Thoracic aorta (tissue), 2 donors: ENCODE measurements at places on chromosomes 4 and X.

GRCh38 chr4:81604683-81605218, 133.0 kb upstream of the RASGEF1B start:
- no peaks in the 10 kb centered on the region for H3K36me3 ChIP-seq
- DNase-seq: no peak
- no peaks in the 10 kb centered on the region for H3K27me3 ChIP-seq
- no peak overlapping the region for H3K27ac ChIP-seq

- H3K4me1 ChIP-seq: no peaks in the 10 kb centered on the region
- DNase-seq: no peak
- H3K27ac ChIP-seq: no peak overlapping the region
- no peak overlapping the region for H3K4me3 ChIP-seq
- no peaks in the 10 kb centered on the region for H3K36me3 ChIP-seq
Observed at GRCh38 chr4:85092536-85092935, 126.0 kb upstream of the WDFY3 start.

DNA sequence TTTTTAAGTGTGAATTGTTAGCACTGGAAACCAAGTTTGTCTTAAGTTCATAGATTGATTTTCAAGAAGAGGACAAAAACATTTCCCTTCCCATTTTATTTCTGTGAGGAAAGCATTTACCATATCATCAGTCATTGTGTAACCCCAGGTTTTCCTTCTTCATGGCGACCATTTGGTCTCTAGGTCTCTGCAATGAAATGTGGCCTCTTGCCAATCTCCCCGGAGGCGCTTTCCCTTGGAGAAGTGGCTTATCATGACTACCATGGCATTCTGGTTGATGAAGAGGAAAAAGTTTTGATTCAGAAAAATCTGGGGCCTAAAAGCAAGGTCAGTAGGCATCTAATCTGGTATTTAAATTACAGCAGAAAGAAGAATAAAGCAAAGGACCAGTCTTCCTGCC, 54.4 kb downstream of the ADD1 start:
- no peak overlapping the region for H3K27ac ChIP-seq
- H3K4me1 ChIP-seq: peaks cover 4% of the 10 kb centered on the region
- H3K4me3 ChIP-seq: no peak overlapping the region
- peaks cover 65% of the 10 kb centered on the region for H3K36me3 ChIP-seq
- no peaks in the 10 kb centered on the region for H3K27me3 ChIP-seq
- no peak for DNase-seq

DNA sequence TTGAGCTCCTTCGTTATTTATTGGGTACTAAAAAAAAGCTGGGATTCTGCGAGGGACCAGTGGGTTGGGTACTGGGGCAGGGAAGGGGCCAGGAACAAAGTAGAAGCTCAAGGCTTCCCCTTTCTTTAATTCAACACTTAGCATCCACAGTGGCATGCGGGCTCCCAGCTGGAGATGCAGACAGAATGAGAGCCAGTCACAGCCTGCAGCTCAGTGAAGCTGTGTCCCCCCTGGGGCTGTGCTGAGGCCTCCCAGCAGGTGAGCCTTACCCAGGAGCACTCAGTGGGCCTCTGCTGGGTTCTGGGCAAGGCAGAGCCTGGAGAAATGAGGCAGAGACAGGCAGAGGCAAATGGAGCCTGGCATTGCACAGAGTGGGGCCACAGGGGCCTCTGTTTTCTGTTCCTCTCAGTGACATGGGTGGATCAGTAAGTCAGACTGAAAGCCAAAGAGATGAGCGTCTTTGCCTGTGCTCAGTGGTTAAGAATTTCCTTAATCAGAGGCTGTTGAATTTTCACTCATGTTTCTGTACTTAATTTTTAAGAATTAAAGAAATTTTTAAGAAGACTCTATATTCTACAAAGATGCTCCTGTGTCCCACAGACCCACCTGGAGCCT, 181.4 kb upstream of the RBPJ start:
- no peak overlapping the region for H3K4me3 ChIP-seq
- H3K36me3 ChIP-seq: no peaks in the 10 kb centered on the region
- H3K4me1 ChIP-seq: peaks cover 8% of the 10 kb centered on the region
- no peak for DNase-seq

GRCh38 chr4:77204621-77205020, 47.6 kb downstream of the CCNG2 start:
- H3K4me3 ChIP-seq: no peak overlapping the region
- H3K4me1 ChIP-seq: no peaks in the 10 kb centered on the region

DNA sequence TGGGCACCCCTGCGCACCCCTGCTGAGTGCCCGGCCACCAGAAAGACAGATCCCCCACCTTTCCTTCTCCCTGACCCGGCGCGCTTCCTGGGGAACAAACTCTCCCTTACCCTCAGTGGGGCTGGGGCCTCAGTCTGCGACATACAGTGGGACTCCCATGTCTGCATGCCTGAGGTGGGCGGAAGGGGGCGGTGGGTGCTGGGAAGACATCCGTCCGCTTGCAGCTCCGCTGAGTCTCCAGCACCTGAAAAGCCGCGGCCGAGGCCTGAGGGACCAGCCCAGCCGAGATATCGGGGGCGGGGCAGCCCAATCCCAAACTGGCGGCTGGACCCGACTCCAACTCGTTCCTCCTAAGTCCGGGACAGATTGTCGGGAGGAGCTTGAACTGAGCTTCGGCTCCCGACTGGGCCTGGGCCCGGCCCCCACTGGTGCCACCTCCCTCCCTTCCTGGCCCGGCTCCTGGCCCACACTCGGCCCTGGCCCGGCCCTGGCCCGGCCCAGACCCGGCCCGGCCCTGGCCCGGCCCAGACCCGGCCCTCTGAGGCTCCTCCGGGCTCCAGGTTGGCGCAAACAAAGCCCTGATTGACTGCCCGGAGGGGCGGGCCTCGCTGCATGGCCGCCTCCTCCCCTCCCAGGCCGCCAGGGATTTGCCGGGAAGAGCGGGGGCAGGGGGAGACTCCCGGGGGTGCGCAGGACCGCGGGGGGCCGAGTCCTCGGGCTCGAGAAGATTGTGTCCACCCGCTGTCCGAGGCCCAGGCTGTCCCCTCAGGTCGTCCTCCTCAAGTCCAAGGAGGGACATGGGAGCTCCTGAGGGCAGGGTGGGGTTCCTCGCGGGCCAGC, 877 bp upstream of the SLC16A2 start:
- peak; percentile 4 for DNase-seq
- H3K4me1 ChIP-seq: no peaks in the 10 kb centered on the region
- H3K36me3 ChIP-seq: no peaks in the 10 kb centered on the region
- H3K27ac ChIP-seq: peak overlapping the region; percentile 89
- no peaks in the 10 kb centered on the region for H3K27me3 ChIP-seq

DNA sequence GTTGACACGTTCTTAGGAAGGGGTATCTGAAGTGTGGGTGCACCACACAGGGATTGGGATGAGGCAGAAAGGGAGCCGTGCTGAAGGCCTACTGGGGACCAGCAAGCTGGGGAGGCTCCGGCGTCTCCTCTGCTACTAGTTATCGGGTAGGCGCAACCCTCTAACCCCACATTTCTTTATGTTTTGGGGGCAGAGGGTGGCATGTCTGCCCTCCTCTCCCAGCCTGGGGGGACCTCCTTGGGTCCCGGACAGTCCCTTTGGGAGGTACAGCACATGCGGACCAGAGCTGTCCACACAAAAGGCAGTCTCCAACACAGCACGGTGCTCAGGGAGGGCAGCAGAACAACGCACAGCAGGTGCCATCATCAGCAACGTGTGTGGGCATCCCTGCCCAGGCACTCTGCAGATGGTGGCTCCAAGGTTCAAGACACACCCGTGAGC, 33.2 kb downstream of the WDR1 start:
- no peak for DNase-seq
- peaks cover 24% of the 10 kb centered on the region for H3K4me1 ChIP-seq
- no peak overlapping the region for H3K27ac ChIP-seq
- H3K4me3 ChIP-seq: no peak overlapping the region

GRCh38 chrX:1493412-1493811, 40.7 kb upstream of the ASMTL start:
- H3K4me1 ChIP-seq: no peaks in the 10 kb centered on the region
- no peak overlapping the region for H3K4me3 ChIP-seq
- DNase-seq: no peak
- H3K27ac ChIP-seq: no peak overlapping the region
- H3K36me3 ChIP-seq: no peaks in the 10 kb centered on the region

- H3K4me1 ChIP-seq: no peaks in the 10 kb centered on the region
- H3K4me3 ChIP-seq: no peak overlapping the region
- no peaks in the 10 kb centered on the region for H3K36me3 ChIP-seq
- H3K27me3 ChIP-seq: no peaks in the 10 kb centered on the region
Observed at GRCh38 chrX:111169141-111169540, 73.2 kb downstream of the PAK3 start.

DNA sequence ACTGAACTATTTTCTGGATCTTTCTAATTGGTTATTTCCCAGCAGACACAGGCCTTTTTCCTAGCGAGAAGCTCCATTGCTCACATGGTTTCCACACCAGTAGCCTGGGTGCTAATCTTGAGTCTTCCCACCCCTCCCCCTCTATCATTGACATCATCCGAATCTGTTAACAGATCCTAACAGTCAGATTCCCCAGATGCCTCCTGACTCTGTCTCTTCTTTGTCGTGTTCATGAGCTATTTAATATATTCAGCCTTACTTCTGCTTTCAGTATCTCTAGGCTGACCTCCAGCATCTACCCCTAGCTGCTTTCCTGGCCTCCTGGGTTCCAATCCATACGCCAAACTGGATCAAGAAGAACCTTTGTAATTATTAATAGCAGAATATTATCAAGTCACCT, 85.0 kb downstream of the CLNK start:
- no peak overlapping the region for H3K27ac ChIP-seq
- H3K4me1 ChIP-seq: no peaks in the 10 kb centered on the region
- no peak for DNase-seq
- H3K4me3 ChIP-seq: no peak overlapping the region
- no peaks in the 10 kb centered on the region for H3K27me3 ChIP-seq

- H3K27me3 ChIP-seq: no peaks in the 10 kb centered on the region
- DNase-seq: no peak
- no peaks in the 10 kb centered on the region for H3K4me1 ChIP-seq
- H3K36me3 ChIP-seq: no peaks in the 10 kb centered on the region
- H3K27ac ChIP-seq: no peak overlapping the region
- no peak overlapping the region for H3K4me3 ChIP-seq
Observed at GRCh38 chr4:18813055-18813454, 791.5 kb upstream of the LCORL start.

- H3K27me3 ChIP-seq: no peaks in the 10 kb centered on the region
- H3K36me3 ChIP-seq: no peaks in the 10 kb centered on the region
- H3K4me3 ChIP-seq: no peak overlapping the region
Observed at GRCh38 chr4:54727346-54727745, 69.6 kb downstream of the KIT start.

GRCh38 chr4:186765138-186765537, 41.5 kb upstream of the FAT1 start:
- H3K4me1 ChIP-seq: no peaks in the 10 kb centered on the region
- no peaks in the 10 kb centered on the region for H3K27me3 ChIP-seq
- no peak overlapping the region for H3K27ac ChIP-seq

GRCh38 chr4:38670939-38671591, 7.1 kb downstream of the KLF3 start:
- H3K4me1 ChIP-seq: peaks cover 83% of the 10 kb centered on the region
- H3K36me3 ChIP-seq: no peaks in the 10 kb centered on the region
- H3K27ac ChIP-seq: peak overlapping the region; percentile 100
- no peak for DNase-seq

DNA sequence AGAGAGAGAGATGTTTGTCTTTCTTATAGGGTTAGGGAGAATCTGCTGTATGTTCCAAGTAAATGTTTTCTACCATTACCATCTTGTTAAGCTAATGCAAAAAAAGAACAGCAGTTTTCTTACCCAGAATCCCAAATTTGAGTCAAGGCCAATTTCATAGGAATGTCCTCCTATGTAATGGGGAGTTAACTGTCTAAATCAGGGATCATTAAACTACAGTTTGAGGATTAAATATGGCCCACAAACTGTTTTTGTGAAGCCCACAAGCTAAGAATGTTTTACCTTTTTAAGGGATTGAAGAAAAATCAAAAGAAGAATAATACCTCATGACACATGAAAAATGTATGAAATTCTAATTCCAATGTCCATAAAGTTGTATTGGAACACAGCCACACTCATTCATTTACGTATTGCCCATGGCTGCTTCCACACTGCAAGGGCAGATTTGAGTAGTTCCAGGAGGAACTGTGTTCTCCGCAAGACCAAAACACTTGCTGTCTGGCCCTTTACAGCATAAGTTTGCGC, 113.2 kb upstream of the SPRY1 start:
- peaks cover 10% of the 10 kb centered on the region for H3K4me1 ChIP-seq
- no peaks in the 10 kb centered on the region for H3K27me3 ChIP-seq
- H3K36me3 ChIP-seq: no peaks in the 10 kb centered on the region

GRCh38 chr4:168021666-168022065, 70.7 kb upstream of the ANXA10 start:
- no peak overlapping the region for H3K27ac ChIP-seq
- no peaks in the 10 kb centered on the region for H3K36me3 ChIP-seq
- no peaks in the 10 kb centered on the region for H3K27me3 ChIP-seq
- no peak overlapping the region for H3K4me3 ChIP-seq
- no peaks in the 10 kb centered on the region for H3K4me1 ChIP-seq

DNA sequence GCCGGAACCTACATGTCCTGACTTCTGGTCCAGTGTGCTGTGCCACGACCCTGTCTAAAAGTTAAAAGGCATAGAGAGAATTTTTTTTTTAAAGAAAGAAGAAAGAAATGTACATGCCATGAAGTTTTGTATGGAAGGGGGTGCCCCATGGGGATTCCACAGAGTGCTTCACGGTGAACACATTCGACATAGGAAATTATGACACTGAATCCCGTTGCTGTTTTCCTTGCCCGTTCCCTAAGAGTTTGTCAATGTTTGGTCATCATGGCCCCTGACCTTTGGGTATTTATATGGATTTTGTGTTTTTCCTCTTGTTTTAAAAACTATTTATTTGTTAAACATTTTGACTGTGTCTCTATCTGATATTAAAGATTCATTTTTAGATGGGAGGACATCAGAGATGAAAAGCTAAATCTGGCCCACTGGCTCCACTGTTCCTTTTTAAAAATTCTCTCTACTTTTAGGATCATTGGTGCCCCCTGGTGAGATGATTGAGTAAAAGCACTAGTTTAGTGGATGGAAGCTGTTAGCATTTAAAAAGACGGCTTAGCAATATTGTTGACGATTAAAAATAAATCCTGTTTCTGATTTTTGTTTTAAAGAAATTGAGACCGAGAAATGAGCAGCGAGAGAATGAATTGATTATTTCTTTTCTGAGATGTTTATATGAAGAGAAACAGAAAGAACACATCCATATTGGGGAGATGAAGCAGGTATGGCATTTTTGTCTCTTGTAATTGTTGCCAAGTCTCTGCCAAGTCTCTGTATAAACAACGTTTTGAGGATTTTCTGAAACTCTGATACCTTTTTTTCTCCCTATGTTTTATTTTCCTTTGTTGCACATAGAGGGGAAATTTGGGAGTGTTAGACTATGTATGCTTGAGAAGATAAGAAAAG, 75.0 kb downstream of the PTTG2 start:
- DNase-seq: no peak
- no peaks in the 10 kb centered on the region for H3K4me1 ChIP-seq
- no peak overlapping the region for H3K4me3 ChIP-seq
- peaks cover 13% of the 10 kb centered on the region for H3K36me3 ChIP-seq
